ENCODE measurements at places on chromosomes 5 and 9.

- no peak for DNase-seq
Measured at GRCh38 chr5:107508097-107508496, 162.6 kb downstream of the EFNA5 start.

- DNase-seq, result no peak
Measured at GRCh38 chr9:89234205-89235067, 55.8 kb upstream of the SHC3 start.

GRCh38 chr9:5518937-5519319 is 8.6 kb downstream of the PDCD1LG2 start:
- DNase-seq, result no peak

- DNase-seq, result no peak
Measured at GRCh38 chr9:81388831-81389230, 300.5 kb downstream of the TLE1 start.

- no peak for DNase-seq
Measured at GRCh38 chr9:105679257-105680022, 14.9 kb upstream of the TMEM38B start.

DNA sequence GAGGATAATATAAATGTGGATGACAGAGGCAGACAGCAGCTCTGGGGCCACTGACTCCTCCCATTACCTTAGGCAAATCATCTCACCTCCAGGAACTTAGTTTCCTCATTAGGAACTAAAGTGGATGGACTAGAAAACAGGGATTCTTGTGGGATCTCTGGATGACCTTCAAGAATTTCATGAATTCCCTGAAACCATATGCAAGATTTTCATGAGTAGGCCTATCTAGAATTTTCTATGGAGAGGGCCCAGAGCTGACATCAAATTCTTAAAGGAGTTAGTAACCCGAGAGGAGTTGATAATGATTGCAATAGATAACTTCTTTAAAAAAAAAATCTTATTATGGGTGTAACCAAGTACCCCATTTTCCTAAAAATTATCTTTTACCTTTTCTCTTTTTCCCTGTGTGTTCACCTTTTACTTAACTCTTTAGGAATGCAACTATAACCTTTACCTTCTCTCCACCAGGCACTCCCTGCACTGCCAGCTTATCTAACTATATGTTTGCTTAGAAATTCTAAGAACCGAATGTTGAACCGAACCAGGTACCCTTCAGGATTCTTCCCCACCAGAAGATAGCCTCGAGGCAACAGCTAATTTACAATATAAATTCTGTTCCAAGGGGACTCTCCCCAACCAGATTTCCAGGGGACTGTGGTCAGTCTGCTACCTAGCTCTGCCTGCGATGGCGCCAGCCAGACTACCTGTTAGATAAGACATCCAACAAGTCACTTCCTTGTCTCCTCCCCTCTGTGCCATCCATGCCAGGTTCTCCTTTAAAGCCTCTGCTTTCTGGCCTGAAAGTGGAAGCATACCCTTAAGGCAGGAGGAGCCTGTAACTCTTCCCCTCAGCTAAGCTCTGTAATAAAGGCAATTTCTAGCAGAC is 86.0 kb downstream of the GCNT4 start:
- no peak for DNase-seq

DNA sequence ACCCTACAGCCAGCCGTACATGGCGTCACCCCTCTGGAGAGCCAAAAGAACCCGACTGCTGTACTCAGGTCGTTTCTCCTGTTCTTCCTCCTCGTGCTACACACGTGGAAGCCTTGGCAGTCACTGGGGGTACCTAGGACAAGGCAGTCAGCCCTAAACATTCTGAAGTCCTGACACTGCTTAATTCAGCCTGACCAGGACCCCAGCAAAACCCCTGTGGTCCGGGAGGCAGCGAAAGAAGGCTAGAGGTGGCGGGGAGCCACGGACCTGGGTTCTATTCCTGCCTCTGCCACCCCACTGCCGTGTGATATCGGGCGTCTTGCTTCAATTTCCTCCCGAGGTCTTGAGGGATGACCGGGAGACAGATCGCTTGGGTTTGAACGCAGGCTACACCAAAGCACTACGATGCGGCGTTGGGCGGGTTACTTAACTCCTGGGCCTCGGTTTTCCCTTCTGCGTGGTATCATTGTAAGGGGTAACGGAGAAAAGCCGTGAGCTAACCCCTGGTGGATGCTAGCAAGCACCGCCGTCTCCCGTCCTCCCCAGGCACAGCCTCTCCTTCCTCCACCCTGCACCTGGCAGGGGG is 429 bp upstream of the ARL10 start:
- DNase-seq, result no peak

GRCh38 chr5:78025540-78025939 is 249.4 kb upstream of the TBCA start:
- no peak for DNase-seq

DNA sequence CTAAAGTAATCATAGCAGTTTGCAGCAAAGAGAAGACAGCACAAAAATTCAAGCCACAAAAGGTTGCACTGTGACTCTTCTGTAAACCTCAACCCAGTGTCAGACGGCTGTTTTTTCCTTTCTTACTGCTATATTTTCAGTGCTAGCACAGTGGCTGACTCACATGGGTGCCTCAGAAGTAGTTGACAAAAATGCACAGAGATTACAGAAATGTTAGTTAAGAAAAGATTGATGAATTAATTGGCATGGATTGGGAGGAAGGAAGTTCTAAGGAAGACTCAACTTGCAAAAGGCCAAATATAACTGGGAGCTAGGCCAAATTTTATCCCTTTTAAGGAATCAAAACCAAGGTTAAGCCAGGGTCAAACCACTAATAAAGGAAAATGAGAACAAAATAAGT is 43.7 kb upstream of the ITGA1 start:
- no peak for DNase-seq

Measured in NCI-H524 treated with DMSO at 0.1 percent for 48 hours (cell line).